ENCODE measurements at places on chromosomes 13 and 19.
A peak's percentile ranks its signal among the peaks of the same experiment; 100 is the strongest.

GRCh38 chr19:38216785-38217641 is 7.0 kb downstream of the DPF1 start:
- DNase-seq = peak; percentile 55

DNA sequence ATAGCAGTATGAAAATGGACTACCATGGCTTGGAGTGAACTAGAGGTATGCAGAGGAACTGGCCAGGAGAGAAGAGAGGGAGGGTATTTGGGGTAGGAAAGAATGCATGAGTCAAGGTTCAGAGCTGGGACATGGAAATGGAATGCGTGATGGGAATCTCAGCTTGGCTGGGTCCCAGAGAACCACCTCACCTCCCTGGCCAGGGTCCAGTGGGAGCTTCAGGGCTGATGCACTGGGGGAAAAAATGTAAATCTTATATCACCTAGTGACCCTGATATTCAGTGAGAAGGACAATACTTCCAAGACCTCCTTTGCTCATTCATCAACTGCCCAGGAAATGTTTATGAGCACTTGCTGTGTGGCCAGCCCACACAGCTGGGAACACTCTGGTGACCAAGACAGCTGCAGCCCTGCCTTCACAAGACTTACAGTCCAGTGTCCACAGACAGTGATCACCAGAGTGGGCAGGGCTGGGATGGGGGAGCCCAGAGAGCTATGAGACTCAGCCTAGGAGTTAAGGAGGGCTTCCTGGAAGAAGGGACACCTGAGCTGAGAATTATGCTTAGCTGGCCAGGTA is 12.8 kb downstream of the IGSF23 start:
- DNase-seq = no peak

DNA sequence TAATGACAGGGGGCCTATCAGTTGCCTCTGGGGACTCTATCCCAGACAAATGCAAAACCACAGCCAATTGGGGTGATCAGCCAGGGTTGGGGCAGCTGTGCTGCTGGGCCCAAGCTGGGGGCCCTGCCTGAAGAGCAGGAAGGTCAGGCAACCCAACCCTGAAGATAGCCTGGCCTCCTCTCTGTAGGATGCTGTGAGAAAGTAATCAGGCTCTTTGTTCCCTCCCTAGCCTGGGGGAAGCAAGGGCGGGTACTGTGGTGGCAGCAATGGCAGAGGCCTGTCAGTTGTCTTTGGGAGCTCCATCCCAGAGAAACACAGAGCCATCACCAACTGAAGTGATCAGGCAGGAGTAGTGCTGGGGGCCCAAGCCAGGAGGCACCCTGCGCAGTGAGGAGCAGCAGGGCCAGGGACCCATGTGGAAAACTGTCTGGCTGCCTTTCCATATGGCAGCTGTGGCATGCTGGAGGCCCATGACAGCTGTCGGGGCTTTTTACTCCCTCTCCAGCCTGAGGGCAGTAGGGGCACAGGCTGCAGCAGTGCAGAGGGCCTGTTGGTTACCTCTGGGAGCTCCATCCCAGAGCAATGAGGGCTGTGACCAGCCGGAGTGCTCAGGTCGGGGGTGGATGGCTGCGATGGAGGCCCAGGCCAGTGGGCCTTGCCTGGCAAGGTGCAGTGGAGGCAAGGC is 73.6 kb upstream of the ATP12A start:
- DNase-seq = no peak

GRCh38 chr19:38134540-38135149 is 89.4 kb downstream of the DPF1 start:
- DNase-seq = peak; percentile 81

GRCh38 chr13:111922086-111922485 is 144.9 kb upstream of the SOX1 start:
- no peak for DNase-seq

- DNase-seq = peak; percentile 87
Measured at GRCh38 chr13:31742097-31742734, 2.9 kb downstream of the RXFP2 start.

GRCh38 chr19:18110609-18111232 is 13.1 kb downstream of the MAST3 start:
- peak; percentile 75 for DNase-seq

GRCh38 chr13:59408738-59409137 is 755.0 kb downstream of the DIAPH3 start:
- DNase-seq = no peak

DNA sequence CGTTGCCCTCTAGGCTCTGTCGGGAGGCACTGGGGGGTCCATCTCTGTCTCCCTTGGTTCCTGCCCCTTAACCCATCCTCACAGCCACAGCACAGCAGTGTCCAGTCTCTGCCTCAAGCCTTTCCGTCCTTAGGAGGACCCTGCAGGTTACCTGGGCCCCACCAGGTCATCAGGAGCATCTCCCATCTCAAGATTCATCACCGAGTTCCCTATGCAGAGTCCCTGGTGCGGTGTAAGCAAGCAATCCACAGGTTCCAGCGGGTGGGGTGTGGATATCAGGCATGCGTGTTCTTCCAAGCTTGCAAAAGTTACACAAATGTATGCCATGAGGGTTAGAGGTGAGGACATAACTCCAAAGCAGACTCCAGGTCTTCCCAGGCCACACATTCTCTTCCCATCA is 20.9 kb upstream of the GAS6 start:
- DNase-seq = no peak

DNA sequence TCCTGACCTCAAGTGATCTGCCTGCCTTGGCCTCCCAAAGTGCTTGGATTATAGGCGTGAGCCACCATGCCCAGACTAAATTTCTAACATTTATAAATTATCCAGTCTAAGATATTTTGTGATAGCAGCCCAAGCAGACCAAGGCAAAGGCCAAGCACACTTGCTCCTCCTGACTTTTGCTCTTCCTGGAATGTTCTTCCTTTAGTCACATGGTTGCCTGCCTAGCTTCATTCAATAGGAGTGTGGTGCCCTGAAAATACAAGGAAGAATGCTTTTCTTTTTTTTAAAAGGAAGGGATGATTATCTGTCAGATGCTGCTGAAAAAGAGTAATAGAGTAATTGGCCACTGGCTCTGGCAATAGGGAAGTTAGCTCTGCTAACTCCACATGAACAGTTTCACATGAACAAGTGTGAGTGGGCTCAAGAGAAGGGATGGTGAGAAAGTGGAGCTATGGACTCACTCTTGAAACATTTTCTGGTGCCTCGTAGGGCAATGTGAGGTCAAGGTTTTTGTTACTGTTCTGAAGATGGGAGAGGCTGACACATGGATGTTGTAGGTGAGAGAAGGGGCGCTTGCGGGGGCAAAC is 47.1 kb downstream of the USPL1 start:
- no peak for DNase-seq

GRCh38 chr19:21566073-21566472 is 60.7 kb downstream of the ZNF429 start:
- DNase-seq = no peak

GRCh38 chr13:45327253-45327955 is 13.6 kb downstream of the TPT1 start:
- peak; percentile 38 for DNase-seq

DNA sequence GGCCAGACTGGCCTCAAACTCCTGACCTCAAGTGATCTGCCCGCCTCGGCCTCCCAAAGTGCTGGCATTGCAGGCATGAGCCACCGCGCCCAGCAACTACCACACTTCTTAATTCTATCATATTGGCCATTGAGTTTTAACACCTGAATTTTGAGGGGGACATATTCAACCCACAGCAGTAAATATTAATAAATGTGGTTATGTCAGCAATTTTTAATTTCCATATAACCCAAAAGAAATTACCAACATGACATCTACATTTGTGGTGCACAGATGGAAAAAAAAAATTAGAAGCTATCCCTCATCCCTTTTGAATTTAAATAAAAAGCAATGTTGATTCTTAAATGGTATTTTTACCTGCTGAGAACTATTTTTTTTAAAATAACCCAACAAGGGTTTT is 88.7 kb downstream of the SLITRK6 start:
- DNase-seq = no peak

DNA sequence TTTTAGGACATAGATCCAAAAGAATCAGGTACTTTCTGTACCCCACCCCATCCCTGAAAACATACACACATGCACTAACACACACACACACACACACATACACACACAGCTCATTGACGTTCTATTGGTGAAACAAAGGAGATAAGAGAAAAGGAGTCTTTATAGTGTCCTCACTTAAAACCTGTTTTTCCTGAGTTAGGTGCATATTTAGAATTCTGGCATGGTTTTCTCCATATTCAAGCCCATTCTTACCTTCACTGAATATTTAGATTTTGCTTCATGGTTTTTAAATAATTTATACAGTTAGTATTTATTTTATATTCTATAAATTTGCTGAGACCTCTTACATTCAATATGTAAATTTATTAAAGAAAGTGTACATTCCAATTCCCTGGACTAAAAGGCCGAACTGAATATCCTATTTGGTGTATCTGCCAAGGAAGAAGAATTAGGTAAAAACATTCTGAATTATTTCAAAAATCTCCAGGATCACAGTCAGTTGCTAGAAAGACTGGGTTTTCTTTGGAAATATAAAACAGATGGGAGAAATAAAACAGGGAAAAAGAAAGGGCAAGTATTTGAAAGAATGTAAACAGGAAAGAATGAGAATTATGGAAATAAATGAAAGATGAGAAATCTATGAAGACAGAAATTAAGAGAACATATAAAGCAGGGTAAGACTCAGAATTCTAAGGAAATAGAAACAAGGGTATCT is 556.2 kb downstream of the KCTD12 start:
- no peak for DNase-seq

GRCh38 chr19:48506138-48506733 is 5.4 kb downstream of the LMTK3 start:
- peak; percentile 85 for DNase-seq

DNA sequence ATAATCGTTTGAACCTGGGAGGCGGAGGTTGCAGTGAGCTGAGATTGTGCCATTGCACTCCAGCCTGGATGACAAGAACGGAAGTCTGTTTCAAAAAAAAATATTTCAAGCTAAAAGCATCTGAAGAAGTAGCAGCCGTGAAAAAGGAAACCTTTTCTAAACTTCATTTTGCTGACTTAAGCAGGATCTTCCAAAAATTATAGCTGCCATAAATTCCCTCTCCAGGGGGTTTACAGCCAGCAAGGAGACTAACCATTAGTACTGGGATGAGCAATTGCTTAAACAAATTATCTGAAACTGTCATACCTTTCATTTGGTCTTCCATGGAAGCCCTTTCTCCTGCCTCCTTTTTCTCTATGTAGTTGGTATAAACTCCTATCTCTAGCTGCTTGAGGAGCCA is 69.9 kb upstream of the TSC22D1 start:
- DNase-seq = no peak

GRCh38 chr19:55902080-55902751 is 29.9 kb downstream of the NLRP13 start:
- DNase-seq = no peak

- peak; percentile 96 for DNase-seq
Measured at GRCh38 chr19:7870571-7871436, 3.4 kb downstream of the PRR36 start.

GRCh38 chr19:45322744-45323281 is at the start of gene CKM:
CKM (minus strand) TSS chr19:45322875; CDS start chr19:45319713, 3,162 bp downstream.
- DNase-seq = no peak

DNA sequence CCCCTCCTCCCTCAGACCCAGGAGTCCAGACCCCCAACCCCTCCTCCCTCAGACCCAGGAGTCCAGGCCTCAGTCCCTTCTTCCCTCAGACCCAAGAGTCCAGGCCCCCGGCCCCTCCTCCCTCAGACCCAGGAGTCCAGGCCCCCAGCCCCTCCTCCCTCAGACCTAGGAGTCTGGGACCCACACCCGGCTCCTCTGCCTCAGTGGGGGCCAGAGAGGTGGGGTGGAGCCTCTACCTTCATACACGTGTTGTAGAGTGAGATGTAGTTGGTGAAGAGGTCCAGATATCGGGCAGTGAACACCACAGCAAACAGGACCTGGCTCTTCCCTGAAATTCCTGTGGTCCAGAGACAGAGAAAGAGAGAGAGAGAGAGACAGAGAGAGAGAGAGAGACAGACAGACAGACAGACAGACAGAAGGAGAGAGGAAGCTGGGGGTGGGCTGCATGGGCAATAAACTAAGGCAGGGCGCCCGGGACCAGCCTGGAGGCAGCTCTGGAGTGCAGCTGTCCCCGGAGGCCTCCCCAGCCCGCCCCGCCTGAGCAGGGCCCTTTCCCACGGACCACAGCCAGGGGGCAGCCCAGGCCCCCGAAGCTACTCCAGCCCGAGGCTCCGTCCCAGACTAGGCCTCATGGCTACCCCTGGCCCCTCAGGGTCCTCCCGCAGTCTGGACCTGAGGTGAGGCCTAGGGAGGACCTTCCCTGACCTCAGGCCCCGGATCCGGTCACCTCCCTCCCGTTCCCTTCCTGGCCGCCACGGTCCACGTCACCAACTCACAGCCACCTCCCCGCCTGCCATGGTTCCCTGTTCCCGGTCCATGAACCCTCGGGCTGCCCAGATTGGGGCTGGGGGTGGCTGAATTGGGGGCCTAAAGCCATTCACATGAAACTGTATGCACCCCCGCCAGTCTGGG is 907 bp downstream of the KDELR1 start:
- peak; percentile 82 for DNase-seq

- no peak for DNase-seq
Measured at GRCh38 chr13:89899302-89900103, 1448.0 kb upstream of the MIR17HG start.

DNA sequence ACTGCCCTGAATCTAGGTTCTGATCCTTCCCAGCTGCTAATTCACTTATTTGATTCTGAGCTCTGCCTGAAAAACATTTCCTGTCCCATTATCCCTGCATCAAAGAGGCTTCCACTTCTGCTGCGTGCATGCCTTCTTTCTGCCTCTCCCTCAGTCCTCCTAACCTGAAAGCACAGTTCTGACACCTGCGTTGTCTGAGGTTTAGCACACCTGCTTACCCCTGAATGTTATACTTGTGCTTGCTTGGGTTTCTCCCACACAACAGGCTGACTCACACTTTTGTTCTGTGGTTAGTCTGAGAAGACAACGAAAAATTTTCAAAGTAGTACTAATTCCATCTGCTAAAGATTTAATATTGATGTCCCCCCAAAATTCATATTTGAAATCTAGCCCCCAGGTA is 3.1 kb upstream of the SOHLH2 start:
- DNase-seq = no peak

- DNase-seq = peak; percentile 32
Measured at GRCh38 chr19:16586991-16587832, 15.0 kb upstream of the SLC35E1 start.
